ENCODE measurements at places on chromosomes 4 and X. TPM values are rescaled to one million over a fixed set of nuclear protein-coding genes. Genes with fewer than 3 reads are reported as not detected.

DNA sequence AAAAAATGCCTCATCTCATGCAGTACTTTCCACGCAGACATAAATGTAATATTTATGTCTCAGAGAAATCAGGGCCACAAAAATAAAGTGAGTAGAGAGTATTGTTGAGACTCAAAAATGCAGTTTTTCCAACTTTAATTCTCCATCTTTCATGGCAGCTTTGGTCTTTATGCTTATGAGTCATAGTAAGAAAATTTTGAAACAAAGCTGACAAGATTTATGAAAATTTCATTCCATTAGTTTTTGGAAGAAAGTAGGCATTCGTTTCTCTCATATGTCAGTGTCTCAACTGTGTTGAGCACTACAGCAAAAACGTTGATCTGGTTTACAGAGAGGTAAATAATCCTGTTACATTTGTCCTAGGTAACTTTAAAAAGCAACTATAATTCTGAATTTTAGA lies 656.8 kb downstream of the IQCM start:
- H3K27ac ChIP-seq = no peak overlapping the region
- H3K36me3 ChIP-seq = no peaks in the 10 kb centered on the region
- H3K27me3 ChIP-seq = no peaks in the 10 kb centered on the region
- no peak overlapping the region for H3K4me3 ChIP-seq

- H3K27me3 ChIP-seq = no peaks in the 10 kb centered on the region
- DNase-seq = no peak
- no peaks in the 10 kb centered on the region for H3K4me1 ChIP-seq
These were observed 54.0 kb downstream of the COL25A1 start for GRCh38 chr4:109248322-109248900.

DNA sequence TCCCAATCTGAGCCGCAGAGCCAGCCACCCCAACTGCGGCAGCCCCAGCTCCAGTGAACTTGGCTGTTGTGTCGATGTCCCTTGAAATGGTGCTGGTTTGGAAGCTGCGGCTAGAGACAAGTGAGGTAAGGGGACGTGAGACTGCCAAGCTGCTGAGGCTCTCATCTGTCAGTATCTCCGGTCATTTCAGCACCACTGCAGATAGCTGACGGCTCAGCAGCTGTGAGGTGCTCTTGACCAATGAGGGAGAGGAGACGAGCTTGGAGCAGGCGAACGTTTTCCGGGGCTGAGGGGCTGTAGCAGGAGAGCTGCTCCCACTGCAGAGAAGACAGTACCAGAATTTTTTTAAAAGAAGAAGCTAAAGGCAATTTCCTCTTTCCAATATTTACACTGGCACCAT lies 175.5 kb upstream of the CASK start:
- no peaks in the 10 kb centered on the region for H3K27me3 ChIP-seq
- H3K27ac ChIP-seq = no peak overlapping the region
- no peaks in the 10 kb centered on the region for H3K36me3 ChIP-seq

DNA sequence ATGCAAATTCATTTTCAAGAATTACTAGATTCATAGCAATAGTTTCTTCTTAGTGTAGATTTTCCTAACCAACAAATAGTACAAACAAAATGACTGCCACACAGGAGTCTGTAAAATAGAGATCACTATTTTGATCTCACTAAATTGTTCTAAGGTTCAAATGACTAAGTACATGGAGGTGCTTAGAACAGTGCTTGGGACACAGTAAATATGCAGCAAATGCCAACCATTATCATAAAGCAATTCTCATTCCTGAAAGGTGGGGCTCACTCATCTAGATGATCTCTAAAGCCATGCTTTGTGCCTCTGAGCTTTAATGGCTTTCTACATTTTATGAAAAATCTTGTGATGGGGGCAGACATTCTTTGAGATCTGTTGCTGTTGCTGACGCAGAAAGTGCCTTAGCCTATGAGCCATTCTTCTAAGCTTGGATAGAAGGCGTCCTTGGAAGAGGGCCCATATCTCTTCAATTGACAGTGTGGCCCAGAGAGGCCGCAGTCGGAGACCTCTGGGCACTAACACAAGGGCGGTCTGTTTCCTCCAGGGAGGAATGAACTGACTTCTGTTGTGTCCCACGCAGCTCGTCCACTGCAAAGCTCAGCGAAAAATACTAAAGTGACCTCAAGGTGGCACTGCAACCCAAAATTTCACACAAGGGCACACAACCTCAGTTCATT lies 23.5 kb downstream of the TLR10 start:
- no peaks in the 10 kb centered on the region for H3K36me3 ChIP-seq
- H3K4me3 ChIP-seq = no peak overlapping the region
- H3K27me3 ChIP-seq = no peaks in the 10 kb centered on the region
- no peak overlapping the region for H3K27ac ChIP-seq
- DNase-seq = peak; percentile 76

GRCh38 chr4:101355246-101355645 lies 7.9 kb upstream of the PPP3CA start:
- peaks cover 45% of the 10 kb centered on the region for H3K27me3 ChIP-seq
- no peak overlapping the region for H3K4me3 ChIP-seq
- no peaks in the 10 kb centered on the region for H3K4me1 ChIP-seq
- no peaks in the 10 kb centered on the region for H3K36me3 ChIP-seq

DNA sequence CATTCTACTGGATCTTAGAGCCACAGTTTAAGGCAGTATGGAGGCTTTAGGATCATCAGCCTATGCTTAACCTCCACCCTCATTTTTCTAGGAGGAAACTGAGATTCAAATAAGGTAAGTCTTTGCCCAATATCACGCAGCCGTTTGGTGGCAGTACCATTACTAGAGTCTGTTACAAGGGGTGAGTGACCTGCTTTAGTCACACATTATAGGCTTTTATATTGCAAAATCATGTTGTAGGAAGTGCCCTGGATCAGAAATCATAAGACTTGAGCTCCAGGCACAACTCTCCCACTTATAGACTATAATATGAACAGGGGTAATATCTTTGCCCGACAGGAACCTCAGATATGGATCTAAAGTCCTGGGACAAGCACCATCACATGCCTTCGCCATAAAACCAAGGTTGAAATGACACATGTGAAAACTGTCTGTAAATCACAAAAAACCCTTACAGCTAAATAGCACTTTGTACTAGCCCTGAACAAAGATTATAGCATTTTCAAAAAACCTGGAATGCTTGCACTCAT lies 19.2 kb downstream of the HPSE start:
- H3K36me3 ChIP-seq = peaks cover 47% of the 10 kb centered on the region
- H3K27ac ChIP-seq = no peak overlapping the region
- no peak overlapping the region for H3K4me3 ChIP-seq
- DNase-seq = no peak
- no peaks in the 10 kb centered on the region for H3K27me3 ChIP-seq

DNA sequence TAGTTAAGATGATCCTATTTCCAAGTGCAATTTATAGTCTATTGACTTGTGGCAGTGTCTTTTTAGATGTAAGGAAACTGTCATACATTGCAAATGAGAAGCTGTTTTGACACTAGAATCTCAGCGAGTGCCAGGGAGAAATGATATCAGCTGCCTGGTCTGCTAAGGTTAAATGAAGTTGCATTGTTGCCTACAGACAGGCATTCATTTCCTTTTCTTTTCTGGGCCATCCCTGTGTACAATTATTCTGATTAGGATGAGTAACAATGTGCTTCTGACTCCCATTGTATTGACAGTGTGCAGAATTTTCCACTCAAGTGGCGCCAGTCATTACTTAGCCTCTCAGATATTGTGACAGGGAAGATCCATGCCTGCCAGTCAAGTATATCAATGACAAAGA lies 231.2 kb downstream of the GPAT3 start:
- no peaks in the 10 kb centered on the region for H3K27me3 ChIP-seq
- H3K36me3 ChIP-seq = no peaks in the 10 kb centered on the region
- DNase-seq = no peak
- no peak overlapping the region for H3K4me3 ChIP-seq
- no peak overlapping the region for H3K27ac ChIP-seq
- no peaks in the 10 kb centered on the region for H3K4me1 ChIP-seq

GRCh38 chrX:140360284-140360683 lies 144.6 kb downstream of the SOX3 start:
- no peaks in the 10 kb centered on the region for H3K4me1 ChIP-seq
- H3K27me3 ChIP-seq = no peaks in the 10 kb centered on the region
- no peak for DNase-seq
- no peak overlapping the region for H3K27ac ChIP-seq
- H3K4me3 ChIP-seq = no peak overlapping the region

DNA sequence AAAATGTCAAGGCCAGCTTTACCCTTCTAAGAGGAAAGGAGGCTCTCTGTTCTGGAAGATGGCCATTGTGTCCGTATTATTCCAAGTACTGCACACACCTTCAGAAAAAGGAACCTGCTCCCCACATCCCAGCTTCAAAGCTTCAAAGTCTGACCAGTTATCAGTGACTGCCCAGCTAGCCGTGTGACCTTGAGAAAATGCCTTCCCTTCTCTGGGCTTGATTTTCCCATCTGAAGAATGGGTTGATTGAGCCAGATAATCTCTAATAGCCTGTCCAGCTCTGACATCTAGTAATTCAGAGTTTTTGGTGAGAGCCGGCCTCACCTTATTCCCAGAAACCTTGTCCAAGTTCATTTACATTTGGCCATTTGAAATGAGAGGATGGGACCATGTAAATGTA lies 3.0 kb downstream of the LONRF3 start:
- H3K36me3 ChIP-seq = no peaks in the 10 kb centered on the region
- DNase-seq = no peak
- H3K27me3 ChIP-seq = peaks cover 2% of the 10 kb centered on the region
- peaks cover 24% of the 10 kb centered on the region for H3K4me1 ChIP-seq
- H3K4me3 ChIP-seq = peak overlapping the region; percentile 32
- no peak overlapping the region for H3K27ac ChIP-seq

GRCh38 chrX:134236626-134237614 lies at the start of gene CCDC160:
Gene CCDC160 (plus strand): TSS chrX:134237182. CDS start chrX:134244801, 7,619 bp downstream.
- no peaks in the 10 kb centered on the region for H3K36me3 ChIP-seq
- no peak within 1 kb of the TSS for H3K4me3 ChIP-seq
- peaks cover 3% of the 10 kb centered on the region for H3K27me3 ChIP-seq
- no peak within 1 kb of the TSS for H3K27ac ChIP-seq
- DNase-seq = no peak

DNA sequence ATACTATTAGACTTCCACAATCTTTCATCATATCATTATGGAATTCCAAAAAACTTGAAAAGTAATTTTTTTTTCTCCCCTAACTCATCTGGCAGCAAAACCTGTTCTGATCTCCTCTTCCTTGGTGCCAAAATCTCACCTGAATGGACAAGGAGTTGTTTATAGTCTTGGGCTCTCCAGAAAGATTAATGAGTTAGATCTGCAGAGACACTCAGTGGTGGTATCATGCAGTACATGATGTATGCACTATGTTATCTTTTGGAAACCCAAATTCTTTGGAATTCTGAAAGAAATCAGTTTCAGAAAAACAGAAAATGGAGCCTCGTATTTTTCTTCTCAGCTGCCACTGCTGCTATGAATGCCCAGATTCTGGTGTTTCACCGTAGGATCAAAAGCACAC lies 11.7 kb downstream of the GPM6B start:
- H3K4me3 ChIP-seq = no peak overlapping the region
- no peaks in the 10 kb centered on the region for H3K27me3 ChIP-seq
- no peak for DNase-seq
- no peaks in the 10 kb centered on the region for H3K36me3 ChIP-seq

DNA sequence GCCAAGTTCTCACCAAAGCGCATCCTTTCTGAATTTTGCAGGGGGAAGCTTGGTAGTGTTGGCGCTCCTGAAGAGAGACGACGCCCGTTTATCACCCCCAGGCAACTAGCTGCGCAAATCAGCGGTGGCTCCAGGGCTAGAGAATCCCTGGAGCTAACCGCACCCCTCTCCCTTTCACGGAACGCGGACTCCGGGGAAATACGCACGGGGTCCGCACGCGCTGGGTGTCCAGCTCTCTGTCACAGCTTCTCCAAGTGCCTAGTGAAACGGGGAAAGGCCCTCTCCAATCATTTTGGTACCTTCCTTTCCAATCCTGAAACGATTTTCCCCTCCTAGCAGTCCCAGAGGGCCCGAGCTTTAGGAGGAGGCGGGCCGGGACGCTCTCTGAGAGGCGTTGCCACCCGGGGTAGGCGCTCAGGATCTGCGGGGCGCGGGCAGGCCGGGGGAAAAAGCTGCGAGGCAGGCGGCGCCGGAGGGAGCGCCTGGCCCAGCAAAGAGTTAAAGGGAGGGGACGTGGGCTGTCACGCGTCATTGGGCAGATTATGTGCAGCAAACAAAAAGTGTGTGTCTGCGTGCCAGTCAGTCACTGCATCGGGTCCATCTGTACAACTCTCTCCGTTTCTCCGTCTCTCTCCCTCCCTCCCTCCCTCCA lies at the start of gene PRDM8:
PRDM8 (plus strand) TSS at position 582 of the 652 bp plus-strand sequence. CDS start 2,578 bp downstream, outside the sequence.
- peaks cover 13% of the 10 kb centered on the region for H3K4me1 ChIP-seq
- H3K27ac ChIP-seq = no peak within 1 kb of the TSS
- peak within 1 kb of the TSS; percentile 40 for H3K4me3 ChIP-seq
- DNase-seq = no peak
- peaks cover 30% of the 10 kb centered on the region for H3K36me3 ChIP-seq
- no peaks in the 10 kb centered on the region for H3K27me3 ChIP-seq

GRCh38 chrX:69565247-69565815 lies 50.6 kb upstream of the EDA start:
- H3K36me3 ChIP-seq = no peaks in the 10 kb centered on the region
- H3K4me1 ChIP-seq = no peaks in the 10 kb centered on the region
- H3K27ac ChIP-seq = no peak overlapping the region
- H3K4me3 ChIP-seq = no peak overlapping the region
- DNase-seq = no peak

ZNF674 gene
- 3.6 TPM for total RNA-seq

FAT1 gene
- not detected for total RNA-seq

SSX2 gene
- total RNA-seq = not detected
